ENCODE measurements at places on chromosomes 7 and 10.
A peak's percentile ranks its signal among the peaks of the same experiment; 100 is the strongest.

- DNase-seq, result peak; percentile 54
These were observed 92.3 kb downstream of the RNF216 start for GRCh38 chr7:5689118-5689517.

DNA sequence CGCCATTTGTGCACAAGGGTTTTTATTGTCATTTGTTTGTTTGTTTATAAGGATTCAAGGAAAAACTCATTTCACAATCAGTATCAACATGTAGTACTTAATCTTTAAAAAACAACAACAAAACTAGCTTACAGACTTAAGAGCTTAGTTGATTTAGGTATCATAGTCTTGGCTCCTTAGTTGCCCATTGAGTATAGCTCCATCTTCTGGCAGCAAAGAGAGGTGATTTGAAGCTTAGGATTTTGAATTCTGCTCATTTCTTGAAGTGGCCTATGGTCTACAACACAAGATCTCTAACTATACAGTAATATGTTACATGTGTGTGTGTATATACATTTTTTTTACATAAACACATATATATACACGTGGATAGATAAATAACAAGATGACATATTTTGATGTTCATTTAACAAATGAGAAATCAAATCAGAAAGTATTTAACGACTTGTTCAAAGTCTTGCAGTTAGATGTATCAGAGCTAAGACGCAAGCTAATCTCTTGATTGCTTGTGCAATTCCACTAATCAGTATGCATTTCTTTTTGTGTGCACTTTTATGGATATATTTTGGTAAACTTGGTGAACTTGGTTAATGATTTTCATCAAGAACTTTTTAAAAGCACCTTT, 307.3 kb downstream of the CAMK1D start:
- no peak for DNase-seq

DNA sequence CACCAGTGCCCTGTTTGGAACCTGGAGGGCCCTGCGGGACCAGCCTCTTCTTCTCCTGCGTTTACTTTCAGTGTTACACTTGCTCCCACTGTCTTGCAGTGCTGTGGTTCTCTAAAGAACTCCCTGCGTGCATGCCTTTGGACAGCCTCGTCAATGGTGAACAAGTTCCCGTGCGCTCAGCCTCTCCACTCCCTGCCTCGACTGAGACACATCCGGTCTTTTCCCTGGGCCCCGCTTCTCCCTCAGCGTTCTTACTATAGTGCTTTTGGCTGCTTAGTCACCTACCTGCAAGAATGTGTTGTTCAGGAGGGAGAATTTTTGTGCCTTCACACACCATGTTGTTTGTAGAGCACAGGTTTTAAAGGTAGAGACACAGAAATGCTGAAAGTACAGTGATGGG, 520.7 kb upstream of the MKI67 start:
- no peak for DNase-seq

- no peak for DNase-seq
These were observed 115.8 kb upstream of the ITGB1 start for GRCh38 chr10:33073641-33074415.

DNA sequence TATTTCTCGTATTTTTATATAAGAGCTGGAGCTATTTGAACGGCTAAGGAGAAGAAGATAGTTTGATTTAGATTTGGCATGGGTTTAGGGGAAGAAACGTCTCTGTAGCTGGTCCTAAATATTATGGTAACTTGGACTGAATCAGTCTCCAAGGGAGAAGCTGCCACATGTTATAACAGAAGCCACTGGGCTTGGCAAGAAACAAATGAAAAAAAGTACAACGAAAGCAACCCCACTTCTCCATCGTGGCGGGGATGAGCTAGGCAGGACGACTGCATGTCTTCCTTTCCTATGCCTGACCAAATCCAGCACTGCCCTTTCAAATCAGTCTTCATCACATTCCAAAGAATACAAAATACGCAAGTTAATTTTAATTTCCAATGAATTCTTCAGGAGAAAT, 196.7 kb upstream of the KLF14 start:
- DNase-seq, result no peak

- no peak for DNase-seq
These were observed 417.1 kb downstream of the GPAM start for GRCh38 chr10:111766464-111766863.

DNA sequence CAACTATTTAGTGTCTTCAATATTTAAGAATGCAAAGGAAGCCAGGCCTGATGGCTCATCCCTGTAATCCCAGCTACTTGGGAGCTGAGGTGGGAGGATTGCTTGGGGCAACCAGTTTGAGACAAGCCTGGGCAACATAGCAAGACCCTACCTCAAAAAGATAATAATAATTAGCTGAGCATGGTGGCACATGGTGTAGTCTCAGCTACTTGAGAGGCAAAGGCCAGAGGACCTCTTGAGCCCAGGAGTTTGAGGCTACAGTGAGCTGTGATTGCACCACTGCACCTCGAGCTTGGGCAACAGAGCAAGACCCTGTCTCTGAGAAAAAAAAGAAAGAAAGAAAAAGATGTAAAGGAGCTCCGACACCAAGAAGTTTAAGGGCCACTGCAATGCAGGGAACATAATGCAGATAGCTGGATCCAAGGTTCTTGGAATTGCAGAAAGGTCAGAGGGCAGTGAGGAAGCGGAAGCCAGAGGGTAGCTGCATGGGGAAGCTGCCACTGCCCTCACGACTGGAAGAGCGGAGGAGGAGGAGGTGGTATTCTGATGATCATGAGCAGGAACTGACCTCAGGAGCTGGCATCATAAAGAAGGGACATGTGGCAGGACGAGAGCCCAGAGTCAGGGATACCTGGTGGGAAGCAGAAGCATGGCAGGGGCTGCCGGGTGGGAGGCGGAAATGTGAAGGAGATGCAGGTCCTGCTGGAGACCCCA, 60.2 kb upstream of the PODXL start:
- DNase-seq, result no peak

DNA sequence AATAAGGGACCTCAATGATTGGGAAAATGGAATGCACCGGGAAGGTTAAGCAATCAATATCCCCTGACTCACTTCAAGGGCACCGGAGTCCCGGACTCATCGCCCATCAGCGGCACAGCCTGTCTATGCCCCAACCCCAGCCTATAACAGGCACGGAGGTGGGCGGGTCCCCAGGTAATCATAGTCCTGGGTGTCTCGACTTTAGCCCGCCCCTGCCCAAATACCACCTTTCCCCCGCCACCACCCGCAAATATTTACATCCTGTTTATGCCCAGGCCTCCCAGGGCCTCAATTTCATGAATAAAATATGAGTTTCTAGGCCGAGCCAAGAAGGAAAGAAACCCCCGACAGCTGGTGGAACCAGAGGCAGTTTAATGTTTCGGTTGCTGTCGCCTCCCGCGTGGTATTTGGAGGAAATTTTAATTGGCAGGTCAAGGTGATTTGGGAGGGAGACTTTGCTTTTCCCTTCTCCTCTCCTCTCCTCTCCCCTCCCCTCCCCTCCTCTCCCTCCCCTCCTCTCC, 15.6 kb upstream of the RFC2 start:
- DNase-seq, result peak; percentile 16

DNA sequence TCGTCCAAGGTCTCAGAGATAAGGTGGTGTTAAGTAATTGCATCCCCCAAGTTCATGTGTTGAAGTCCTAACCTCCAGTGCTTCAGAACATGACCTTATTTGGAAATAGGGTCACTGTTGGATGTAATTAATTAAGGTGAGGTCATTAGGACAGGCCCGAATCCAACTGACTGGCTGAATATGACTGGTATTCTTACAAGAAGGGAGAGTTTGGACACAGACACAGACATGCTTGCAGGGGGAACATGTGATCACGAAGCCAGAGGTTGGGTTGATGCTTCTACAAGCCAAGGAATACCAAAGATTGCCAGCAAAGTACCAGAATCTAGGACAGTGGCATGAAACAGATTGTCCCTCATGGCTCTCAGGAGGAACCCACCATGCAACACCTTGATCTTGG, 173.5 kb upstream of the LYZL2 start:
- DNase-seq, result no peak

DNA sequence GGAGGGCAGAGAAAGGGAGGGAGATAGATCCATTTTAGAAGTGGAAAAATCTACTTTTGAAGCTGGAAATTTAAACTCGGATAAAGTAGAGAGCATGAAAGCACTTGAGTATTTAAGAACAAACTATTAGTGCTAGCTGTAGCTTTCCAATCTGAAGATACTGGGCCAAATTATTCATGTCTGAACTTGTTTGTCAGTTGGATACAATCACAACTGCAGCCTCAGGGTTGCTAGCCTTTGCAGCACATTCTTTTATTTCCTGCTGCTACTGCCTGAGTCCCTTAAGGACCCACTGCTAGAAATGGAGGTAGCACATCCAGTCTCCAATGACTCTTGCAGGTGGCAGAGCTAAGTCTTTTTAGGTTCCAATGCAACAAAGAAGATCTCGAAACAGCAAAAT, 8.3 kb upstream of the SLC25A13 start:
- DNase-seq, result no peak

GRCh38 chr7:94908323-94909178, 1.2 kb downstream of the PPP1R9A start:
- DNase-seq, result no peak

DNA sequence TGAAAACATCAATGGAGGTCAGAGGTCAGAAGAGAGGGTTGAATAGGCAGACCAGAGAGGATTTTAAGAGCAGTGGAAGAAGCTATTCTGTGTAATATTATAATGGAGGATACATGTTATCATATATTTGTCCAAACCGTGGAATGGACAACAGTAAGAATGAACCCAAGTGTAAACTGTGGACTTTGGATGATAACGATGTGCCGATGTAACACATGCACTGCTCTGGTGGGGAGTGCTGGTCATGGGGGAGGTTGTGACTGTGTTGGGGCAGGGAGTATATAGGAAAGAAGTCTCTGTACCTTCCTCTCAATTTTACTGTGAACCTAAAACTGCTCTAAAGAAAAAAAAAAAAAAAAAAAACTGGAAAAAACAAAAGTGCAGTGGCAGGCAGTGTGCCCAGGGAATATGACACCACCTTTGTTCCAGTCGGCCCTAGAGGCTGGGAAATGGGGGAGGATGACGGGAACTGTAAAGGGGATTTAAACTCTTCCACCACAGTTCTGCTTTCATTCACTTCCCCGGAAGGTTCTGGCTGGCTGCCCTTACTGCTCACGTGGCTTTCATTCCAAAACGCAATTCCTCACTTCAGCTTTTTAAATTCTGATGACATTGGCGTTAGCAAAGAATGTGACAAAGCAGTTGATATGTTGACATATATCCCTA, 113.7 kb upstream of the ANKRD1 start:
- no peak for DNase-seq

DNA sequence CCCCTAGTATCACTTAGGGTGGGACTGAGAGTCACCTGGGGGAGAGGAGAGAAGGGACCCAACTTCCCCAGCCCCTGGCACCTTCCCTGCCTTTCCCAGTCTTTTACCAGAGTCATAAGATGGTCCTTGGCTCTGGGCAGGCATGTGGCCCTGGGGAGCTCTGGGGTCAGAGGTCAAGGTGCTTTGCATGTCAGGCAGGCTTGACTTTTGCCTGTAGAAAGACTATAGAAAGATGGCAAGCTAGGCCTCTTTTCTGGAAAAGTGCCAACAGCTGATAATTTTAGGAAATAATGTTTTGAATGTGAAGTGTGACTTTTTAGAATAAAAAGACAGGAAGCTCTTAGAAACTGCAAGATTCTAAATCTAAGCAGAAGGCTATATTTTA, 67.5 kb downstream of the MKI67 start:
- DNase-seq, result no peak

DNA sequence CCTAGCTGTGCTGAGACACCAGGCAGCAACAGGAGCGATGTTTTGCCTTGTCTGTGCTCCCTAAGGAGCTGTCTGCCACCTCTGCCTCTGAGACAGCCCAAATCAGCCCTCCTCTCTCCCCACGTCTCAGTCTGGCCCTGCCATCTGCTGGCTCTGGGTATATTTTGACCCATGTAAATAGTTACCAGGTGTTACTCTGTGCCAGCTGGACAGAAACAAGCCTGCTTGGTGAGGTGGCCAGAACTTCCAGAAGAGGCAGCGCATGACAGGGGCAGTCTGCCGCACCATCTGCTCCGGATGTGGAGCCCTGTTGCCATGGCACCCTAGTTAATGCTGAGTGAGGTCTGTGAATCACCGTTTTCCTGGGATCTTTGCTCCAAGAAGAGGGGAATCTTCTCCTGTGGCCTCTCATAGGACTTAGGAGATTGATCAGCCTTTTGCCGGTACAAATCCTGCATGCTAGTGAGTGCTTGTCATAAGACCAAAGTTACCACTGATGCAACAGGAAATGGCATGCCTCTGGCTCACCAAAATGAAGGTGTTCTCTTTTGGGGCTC, 31.8 kb downstream of the GSTO2 start:
- no peak for DNase-seq

- no peak for DNase-seq
These were observed 188.8 kb downstream of the GFRA1 start for GRCh38 chr10:116084161-116084560.

GRCh38 chr7:117021986-117022385, 68.7 kb downstream of the ST7 start:
- no peak for DNase-seq

DNA sequence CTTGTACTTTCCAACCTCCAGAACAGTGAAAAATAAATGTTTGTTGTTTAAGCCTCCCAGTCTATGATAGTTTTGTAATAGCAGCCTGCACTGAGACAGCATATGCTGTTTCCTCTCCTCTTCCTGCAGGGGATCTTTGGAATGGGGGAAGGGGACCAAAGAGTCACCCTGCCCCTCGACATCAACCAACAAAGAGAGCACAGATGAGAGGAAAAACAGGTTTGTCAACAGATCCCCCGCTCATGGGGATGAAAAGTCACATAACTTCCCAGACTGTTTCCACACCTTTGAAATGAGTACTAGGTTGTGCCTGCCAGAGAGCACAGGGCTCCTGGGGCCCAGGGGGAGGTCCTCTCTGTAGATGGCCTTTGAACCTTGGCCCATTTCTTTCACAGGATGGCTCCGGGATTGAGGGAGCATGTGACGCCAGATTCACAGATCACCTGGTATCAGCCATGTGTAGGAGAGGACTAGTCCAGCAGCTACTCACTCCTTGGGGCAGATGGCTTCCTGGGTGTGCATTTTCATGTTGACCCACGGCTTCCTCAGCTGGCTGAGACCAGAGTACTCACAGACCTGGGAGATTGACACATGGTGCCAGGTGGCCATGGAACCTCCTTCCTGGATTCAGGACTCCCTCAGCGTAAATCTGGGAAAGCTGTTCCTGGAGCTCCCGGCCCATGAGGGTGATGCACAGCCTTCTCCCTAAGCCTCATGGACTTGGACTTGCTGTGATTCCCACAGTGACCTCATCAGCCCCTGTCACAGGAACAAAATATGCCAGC, 125.6 kb downstream of the CXCL12 start:
- no peak for DNase-seq

GRCh38 chr10:3139216-3139910, 33.2 kb downstream of the PITRM1 start:
- no peak for DNase-seq

Data from stimulated activated CD4-positive, alpha-beta T cell treated with anti-CD3 and anti-CD28 coated beads, Interleukin-2, amount 100 ng/mL, for 4 hours (primary cell).